A549 (cell line): ENCODE measurements at places on chromosomes 11 and 22.
A peak's percentile ranks its signal among the peaks of the same experiment; 100 is the strongest.

DNA sequence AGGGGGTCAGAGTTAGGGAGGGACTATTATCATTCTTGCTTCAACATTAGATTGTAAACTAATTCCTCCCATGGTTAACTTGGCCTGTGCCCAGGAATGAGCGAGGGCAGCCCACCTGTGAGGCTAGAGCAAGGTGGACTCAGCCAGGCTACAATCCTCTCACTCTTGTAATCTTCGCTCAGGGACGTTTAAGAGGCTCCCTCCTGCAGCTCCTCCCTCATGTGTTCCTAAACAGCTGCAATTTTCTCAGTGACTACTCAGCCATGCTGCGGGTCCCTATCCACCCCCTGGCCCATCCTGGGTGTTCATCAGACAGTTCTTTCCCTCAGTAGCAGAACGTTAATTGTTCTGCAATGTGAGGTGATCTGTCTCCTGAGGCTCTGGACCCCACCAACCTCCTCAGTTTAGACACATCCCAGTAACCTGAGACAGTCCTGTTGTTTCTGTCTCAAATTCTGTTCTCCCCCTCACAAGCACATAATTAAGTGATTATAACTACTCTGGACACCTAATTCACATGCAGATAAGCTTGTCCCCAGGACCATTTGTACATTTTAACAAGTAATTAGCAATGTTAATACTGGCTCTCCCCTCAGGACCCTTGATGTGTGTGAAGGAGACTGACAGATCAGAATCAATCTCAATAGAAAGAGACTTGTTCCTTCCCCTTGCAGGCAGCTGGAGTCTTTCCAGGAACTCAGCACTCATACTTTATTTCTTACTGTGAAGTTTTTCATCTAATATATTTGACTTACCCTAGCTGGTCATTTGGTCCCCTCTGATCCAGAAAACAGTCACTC, 337.2 kb upstream of the B3GAT1 start:
- DNase-seq, result no peak

- DNase-seq, result no peak
Observed at GRCh38 chr11:44333271-44334218, 23.6 kb upstream of the ALX4 start.

- no peak for DNase-seq
Observed at GRCh38 chr11:108402241-108402640, 65.1 kb downstream of the C11orf65 start.

DNA sequence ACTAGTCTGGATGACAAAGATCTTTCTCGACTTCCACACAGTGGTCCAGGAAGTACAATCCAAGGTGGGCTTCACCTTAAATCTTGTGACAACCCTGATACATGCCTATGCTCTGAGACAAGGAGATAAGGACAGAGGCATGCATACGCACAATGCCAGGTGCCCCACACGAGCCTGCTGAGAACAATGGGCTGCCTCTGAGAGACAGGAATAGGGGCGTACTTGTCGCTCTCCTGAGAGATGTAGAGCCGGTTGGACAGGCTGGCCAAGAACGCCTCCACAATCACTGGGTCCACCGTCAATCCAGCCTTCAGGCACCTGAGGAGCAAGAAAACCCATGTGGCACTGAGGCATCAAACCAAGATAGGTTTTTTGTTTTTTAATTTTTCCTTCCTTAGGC, 25.5 kb downstream of the SERPIND1 start:
- DNase-seq, result no peak

GRCh38 chr11:38384568-38384967, 1786.5 kb upstream of the RAG2 start:
- no peak for DNase-seq

DNA sequence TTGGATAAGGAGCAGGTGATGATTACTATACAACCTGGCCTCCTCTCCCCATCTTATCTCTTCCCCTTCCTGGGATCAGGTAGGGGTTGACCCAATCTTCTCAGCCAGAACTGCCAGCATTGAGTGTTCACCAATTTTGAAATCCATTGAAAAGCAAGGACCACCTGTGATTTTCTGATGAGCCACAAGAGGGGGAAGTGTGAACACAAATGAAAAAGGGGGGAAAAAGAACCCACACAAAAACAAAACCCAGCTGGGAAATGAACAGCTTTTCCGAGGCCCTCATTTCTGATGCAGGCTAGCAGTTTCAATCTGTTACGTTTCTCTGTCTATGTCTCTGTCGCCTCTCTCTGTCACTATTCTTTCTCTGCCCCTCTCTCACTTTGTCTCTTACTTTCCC, 161.9 kb downstream of the INSC start:
- no peak for DNase-seq

GRCh38 chr11:77779935-77780334, 40.6 kb downstream of the RSF1 start:
- peak; percentile 21 for DNase-seq

- no peak for DNase-seq
Observed at GRCh38 chr11:78330361-78330760, 87.3 kb downstream of the GAB2 start.

DNA sequence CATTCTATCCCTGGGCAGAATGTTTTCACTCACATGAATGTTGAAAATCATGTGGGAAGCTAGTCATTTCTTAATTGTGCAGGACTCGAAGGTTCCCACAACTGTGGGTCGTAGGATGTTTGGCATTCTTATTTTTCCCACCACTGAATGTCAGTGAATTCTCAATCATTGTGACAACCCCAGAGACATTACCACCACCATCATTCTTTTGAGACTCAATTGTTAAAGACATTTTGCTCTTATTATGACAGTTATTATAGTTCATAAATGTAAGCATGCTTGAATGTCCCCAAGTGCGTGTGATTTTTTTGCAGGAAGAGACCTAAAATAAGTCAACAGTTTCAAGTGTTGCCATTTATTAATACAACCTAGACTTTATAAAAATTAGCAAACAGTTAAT, 19.0 kb downstream of the PACS1 start:
- no peak for DNase-seq
